Sigmoid colon (tissue), 7 donors: ENCODE measurements at places on chromosomes 2 and 18.
A peak's percentile ranks its signal among the peaks of the same experiment; 100 is the strongest.

- DNase-seq, result no peak
- no peak overlapping the region for H3K4me3 ChIP-seq
- H3K4me1 ChIP-seq, result no peaks in the 10 kb centered on the region
- H3K27me3 ChIP-seq, result no peaks in the 10 kb centered on the region
These were observed 38.9 kb downstream of the PMAIP1 start for GRCh38 chr18:59938676-59939075.

GRCh38 chr2:227813562-227814353 lies at the start of gene CCL20:
Gene CCL20, plus strand, starts transcription at chr2:227813842. Its CDS starts 70 bp downstream, at chr2:227813912.
- H3K4me1 ChIP-seq, result peaks cover 10% of the 10 kb centered on the region
- no peak for DNase-seq
- H3K36me3 ChIP-seq, result no peaks in the 10 kb centered on the region
- H3K27ac ChIP-seq, result no peak within 1 kb of the TSS
- no peak within 1 kb of the TSS for H3K4me3 ChIP-seq

- no peak overlapping the region for H3K27ac ChIP-seq
- H3K4me3 ChIP-seq, result no peak overlapping the region
- no peak for DNase-seq
These were observed 4.1 kb upstream of the LRP1B start for GRCh38 chr2:142134911-142135310.

GRCh38 chr18:79763407-79763806 lies 34.3 kb upstream of the KCNG2 start:
- no peak overlapping the region for H3K27ac ChIP-seq
- H3K27me3 ChIP-seq, result no peaks in the 10 kb centered on the region
- no peaks in the 10 kb centered on the region for H3K4me1 ChIP-seq
- DNase-seq, result peak; percentile 1

DNA sequence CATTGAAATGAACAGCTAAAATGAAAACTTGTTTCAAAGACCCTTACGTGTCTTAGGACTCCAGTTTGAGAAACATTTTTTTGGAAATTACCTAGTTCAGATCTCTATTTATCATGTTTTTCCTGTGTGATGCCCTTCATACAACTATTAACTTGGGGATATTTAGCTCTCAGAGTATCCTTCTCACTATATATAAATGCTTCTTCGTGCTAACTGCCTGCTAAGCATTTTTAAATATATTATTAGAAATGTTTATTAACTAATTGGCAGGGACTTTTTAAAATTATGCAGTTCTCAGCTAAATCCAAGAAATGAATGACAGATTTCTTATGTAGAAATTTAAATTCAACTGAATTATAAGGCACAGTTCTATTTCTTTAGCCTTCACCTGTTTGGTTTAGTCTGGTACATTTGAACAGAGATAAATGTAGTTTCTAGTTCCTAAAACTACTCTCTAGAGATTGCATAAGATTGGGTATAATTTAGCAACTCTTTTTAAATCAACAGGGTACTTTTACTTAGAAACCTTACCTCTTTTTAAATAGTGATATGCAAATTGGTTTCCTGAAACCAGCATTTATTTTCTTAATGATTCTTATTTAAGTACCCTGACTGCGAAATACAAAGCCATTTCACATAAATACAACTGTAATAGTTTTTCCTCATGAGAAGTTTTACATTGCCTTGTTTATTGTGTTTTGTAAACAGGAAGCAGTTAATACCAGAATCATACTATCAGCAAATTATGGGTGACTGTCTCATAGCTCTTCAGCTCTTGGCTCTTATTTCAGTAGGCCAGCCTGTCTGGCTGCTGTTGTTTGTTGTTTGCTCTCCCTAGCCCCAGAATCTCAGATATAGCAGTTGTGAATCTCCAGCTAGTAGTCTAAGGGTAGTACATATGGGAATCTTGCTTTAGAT lies 140.7 kb downstream of the PTRHD1 start:
- H3K4me1 ChIP-seq, result peaks cover 19% of the 10 kb centered on the region
- H3K4me3 ChIP-seq, result no peak overlapping the region
- no peaks in the 10 kb centered on the region for H3K36me3 ChIP-seq

DNA sequence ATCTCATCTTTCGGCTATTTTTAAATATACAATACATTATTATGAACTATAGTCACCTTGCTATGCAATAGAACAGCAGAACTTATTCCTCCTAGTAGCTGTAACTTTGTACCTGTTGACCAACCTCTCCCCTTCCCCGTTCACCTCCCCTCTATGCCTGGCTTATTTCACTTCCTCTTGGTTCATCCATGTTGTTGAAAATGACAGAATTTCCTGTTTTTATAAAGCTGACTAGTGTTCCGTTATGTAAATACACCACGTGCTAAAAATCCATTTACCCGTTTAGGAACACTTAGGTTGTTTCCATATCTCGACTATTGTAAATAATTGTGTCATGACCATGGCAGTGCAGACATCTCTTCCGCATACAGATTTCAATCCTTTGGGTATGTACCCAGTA lies 10.3 kb downstream of the ALPI start:
- no peak for DNase-seq
- H3K27ac ChIP-seq, result no peak overlapping the region
- no peaks in the 10 kb centered on the region for H3K4me1 ChIP-seq
- H3K27me3 ChIP-seq, result no peaks in the 10 kb centered on the region
- no peak overlapping the region for H3K4me3 ChIP-seq
- no peaks in the 10 kb centered on the region for H3K36me3 ChIP-seq

DNA sequence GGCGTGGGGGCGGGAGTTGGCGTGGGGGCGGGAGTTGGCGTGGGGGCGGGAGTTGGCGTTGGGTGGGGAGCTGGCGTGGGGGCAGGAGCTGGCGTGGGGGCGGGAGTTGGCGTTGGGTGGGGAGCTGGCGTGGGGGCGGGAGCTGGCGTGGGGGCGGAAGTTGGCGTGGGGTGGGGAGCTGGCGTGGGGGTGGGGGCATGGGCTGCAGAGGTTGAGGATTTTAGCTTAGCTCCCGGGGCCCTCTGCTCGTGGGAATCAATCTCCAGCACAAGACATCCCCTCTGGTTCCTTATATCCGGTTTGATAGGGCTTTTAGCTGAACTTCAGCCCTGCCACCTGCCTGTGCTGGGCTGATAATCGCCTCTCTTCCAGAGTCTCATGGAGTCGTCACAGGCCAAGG lies 177.0 kb downstream of the LDLRAD4 start:
- no peak for DNase-seq
- H3K4me1 ChIP-seq, result no peaks in the 10 kb centered on the region
- H3K36me3 ChIP-seq, result no peaks in the 10 kb centered on the region
- no peaks in the 10 kb centered on the region for H3K27me3 ChIP-seq

DNA sequence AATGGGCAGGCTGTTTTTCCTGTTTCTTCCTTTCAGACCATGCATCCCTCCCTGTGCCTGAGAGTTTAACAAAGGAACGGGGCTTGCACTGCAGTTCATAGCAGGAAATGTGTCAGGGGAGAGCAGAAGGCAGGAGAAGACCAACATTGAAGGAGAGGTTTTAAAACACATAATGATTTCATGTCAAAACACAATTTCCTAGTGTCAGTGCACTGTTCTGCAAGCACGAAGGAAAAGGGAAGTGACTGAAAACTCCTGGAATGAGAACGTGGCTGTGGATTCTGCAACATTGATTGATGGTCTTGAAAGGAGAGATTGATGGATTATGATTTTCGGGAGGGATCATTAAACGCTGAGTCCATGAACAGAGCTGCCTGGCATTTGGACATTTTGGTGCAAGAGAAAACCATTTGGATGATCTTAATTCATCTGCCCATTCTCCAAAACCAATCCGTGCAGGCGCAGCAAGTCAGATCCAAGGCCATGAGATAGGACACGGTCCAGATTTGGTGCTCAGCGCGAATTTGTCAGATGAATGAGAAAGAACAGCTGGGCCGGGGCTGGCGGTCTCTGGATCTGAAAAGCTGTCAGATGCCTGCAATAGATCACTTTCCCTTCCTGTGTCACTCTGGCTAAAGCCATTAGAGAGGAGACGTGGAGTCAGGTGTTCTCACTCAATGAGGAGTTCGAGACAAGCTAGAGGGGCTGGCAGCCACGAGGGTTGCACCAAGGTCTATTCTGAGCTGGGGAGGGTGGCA lies 38.4 kb downstream of the C1QL2 start:
- H3K4me1 ChIP-seq, result no peaks in the 10 kb centered on the region
- no peaks in the 10 kb centered on the region for H3K36me3 ChIP-seq
- no peak overlapping the region for H3K4me3 ChIP-seq
- no peak for DNase-seq

GRCh38 chr2:63192169-63192888 lies 141.7 kb downstream of the OTX1 start:
- no peak overlapping the region for H3K27ac ChIP-seq
- no peak overlapping the region for H3K4me3 ChIP-seq
- DNase-seq, result no peak
- no peaks in the 10 kb centered on the region for H3K27me3 ChIP-seq

- no peaks in the 10 kb centered on the region for H3K36me3 ChIP-seq
- H3K27ac ChIP-seq, result no peak overlapping the region
- H3K27me3 ChIP-seq, result no peaks in the 10 kb centered on the region
- H3K4me3 ChIP-seq, result no peak overlapping the region
- DNase-seq, result no peak
These were observed 14.7 kb upstream of the CYRIA start for GRCh38 chr2:16680304-16680703.
